ENCODE measurements at places on chromosomes 13 and 19.

GRCh38 chr13:98173431-98174152, 3.5 kb downstream of the RNF113B start:
- no peak for DNase-seq

- DNase-seq, result no peak
Measured at GRCh38 chr19:13047374-13047773, 52.1 kb downstream of the NFIX start.

DNA sequence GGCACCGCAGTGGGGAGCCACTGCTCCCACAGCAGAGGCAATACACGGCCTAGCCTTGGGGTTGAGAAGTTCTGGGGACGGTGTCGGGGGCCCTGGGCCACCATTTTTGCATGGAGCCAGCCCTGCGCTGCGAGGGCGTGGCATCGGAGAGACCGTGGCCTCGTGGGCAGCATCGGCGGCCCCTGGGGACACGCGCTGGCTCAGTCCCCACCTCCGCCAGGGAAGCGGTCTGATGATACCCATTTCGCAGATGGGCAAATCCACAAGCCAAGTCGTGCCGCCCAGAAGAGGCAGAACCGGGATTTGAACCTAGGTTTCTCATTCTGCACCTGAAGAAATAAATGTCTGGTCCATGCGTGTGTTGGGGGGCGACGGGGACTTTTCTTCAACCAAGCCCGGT, 1.2 kb upstream of the UPK1A start:
- no peak for DNase-seq

- DNase-seq, result no peak
Measured at GRCh38 chr13:81957121-81957520, 1616.2 kb upstream of the SPRY2 start.

GRCh38 chr13:22009500-22009899, 338.6 kb downstream of the FGF9 start:
- DNase-seq, result no peak

DNA sequence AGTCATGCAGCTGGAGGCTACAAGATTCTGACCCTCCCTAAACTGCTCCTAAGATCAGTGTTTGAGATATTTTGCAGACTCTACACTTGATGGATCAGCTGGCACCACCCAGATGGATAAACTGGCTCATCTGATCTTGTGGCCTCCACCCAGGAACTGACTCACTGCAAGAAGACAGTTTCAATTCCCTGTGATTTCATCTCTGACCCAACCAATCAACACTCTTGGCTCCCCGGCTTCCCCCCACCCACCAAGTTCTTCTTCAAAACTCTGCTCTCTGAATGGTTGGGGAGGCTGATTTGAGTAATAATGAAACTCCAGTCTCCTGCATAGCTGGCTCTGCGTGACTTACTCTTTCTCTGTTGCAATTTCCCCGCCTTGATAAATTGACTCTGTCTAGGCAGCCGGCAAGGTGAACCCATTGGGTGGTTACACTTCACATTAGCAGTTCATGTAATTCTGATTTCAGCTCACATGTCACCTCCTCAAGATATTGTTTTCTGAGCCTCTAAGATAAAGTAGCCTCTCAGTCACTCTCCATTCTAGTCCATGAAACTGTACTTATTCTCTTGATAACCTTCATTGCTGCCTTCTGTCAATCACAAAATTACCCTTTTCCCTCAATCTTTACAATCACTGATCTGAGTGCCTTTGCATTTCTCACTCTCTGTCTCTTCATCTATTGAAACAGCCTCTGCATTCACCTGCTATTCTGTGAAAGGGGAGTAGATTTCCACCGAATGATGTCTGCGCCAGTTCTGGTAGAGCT, 9.9 kb upstream of the FPR3 start:
- no peak for DNase-seq

DNA sequence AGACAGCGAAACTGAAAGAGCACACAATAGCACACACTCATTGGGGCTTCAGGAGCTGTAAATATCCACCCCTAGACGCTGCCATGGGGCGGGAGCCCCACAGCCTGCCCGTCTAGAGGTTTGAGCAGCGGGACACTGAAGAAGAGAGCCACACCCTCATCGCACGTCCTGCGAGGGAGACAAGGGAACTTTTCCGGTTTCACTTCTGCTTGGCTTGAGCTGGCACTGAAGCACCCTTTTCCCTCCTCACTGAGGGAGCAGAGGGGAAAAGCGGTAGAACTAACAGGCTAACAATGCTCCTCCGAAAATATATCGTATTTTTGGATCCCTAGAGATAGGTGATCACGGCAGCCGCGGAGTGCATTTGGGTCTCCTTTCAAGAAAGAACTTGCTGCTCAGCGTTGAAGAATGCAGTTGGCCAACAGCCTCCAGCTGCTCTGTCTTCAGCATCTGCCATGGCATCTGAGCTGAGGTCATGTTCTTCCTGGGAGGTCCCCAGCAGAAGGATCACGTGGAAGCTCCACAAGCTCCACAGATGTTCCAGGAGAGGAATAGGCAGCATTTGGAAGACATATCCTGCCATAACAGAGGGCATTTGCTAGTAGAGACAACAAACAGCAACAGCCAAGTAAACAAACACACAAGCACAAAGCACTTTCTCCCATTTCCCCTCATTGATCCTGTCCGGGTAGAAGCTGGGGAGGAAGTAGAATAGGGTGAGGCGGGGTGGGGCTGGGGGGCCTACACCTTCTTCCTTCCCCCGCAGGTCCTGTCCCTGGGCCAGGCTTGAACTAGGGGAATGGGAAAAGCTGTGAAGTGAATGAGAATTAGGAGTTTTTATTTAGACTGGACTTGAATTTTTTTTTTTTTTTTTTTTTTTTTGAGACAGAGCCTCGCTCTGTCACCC, 44.8 kb upstream of the ALOX5AP start:
- DNase-seq, result no peak

- no peak for DNase-seq
Measured at GRCh38 chr19:31330761-31331160, 18.5 kb downstream of the TSHZ3 start.

GRCh38 chr19:35108730-35109129, 6.9 kb upstream of the FXYD3 start:
- no peak for DNase-seq

- no peak for DNase-seq
Measured at GRCh38 chr19:5968431-5969373, 9.2 kb downstream of the RANBP3 start.

DNA sequence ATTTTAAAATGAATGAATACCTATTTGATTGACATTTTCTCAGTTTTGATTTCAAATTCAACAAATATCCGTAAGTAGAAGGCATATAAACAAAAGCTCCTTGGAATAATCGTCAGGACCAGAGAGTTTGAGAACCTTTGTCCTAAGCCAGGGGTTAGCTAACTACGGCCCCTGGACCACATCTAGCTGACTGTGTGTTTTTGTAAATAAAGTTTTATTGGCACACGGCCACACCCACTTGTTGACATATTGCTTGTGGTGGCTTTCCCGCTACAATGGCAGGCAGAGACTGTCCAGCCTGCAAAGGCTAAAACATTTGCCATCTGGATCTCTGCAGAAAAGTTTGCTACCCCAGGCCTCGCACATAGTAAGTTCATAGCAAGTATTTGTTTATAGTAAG, 83.4 kb downstream of the GNG7 start:
- no peak for DNase-seq

DNA sequence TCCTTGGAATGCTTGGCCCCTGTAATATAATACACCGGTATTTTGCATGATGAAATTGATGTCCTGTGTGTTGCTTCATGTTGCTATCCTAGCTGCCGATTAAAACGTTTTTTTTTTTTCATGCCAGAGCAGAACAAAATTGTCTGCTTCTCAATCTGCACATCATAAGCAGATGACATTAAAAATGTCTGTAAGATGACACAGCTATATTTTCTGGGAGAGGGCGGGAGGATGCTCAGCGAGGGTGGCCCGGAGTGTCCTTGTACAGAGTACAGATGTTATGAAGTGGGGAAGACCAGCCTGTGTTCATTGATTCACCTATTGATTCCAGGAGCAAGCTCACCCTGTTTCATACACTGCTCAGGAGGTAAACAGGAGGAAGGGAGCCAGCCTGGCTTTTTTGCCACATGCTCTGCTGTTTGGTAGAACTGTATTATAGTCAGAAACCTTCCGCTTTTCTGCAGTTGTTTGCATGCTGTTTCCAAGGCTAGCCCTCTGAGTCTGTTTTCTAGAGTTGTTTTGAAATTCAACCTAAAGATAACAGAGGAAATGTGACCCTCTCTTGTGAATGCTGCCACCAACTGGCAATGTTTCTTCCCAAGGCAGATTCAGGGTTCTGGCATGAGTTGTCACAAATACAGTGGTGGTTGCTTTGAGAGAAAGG, 4.7 kb upstream of the IRS2 start:
- DNase-seq, result peak; percentile 57

GRCh38 chr13:98997011-98997730, 19.3 kb upstream of the DOCK9 start:
- DNase-seq, result no peak

- no peak for DNase-seq
Measured at GRCh38 chr19:30254158-30254557, 118.0 kb upstream of the ZNF536 start.
